DMS79 treated with DMSO at 0.1 percent for 48 hours (cell line): ENCODE measurements at places on chromosomes 5 and 9.

GRCh38 chr9:33227008-33227398, 13.0 kb upstream of the SPINK4 start:
- DNase-seq: no peak

DNA sequence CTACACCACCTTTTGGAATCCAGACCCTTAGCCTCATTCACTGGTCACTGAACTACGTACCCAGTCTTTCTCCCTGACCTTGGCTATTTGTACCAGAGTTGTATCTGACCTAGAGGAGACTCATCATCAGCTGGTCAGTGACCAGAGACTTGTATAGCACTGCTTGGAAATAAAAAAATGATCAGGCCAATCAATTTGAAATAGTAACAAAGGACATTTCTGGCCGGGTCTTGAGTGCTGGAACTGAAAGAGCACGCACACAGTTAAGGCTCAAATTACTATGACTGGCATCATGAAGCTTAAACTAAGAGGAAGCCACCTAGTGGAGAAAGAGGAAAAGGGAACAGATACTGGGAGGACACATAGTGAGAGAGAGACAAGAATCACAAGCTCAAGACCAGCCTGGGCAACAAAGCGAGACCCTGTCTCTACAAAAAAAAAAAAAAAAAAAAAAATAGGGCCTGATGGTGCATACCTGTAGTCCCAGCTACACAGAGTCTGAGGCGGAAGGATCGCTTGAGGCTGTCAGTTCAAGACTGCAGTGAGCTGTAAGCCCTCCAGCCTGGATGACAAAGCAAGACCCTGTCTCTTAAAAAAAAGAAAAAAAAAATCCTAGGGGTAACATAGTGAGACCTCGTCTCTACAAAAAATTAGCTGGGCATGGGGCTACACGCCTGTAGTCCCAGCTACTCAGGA, 12.8 kb upstream of the SRP19 start:
- DNase-seq: peak; percentile 34

DNA sequence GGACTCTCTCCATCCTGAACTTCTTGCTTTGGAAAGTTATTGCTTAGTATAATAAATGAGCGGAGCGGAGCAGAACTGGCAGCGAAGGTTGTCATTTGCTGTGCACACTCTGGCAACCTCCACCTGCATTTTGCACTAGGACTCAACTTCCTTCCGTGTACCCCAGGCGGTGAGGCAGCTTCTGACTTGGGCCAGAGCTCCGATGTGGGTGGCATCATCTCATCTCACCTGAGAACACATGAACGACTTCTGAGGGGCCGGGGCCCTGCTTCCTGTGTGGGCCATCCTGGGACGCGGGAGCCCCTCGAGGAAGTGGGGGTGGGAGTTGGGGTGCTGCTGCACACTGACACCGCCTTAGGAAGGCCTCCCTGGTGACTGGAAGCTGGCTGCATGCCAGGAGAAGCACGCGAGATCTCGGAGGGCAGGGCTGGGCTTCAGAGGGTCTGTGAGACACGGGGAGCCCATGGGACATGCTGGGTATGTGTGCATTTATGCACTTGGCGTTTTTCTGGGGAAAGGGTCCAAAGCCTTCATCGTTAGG, 56.5 kb upstream of the COL5A1 start:
- no peak for DNase-seq

- no peak for DNase-seq
Measured at GRCh38 chr5:91928754-91929521, 545.8 kb upstream of the ARRDC3 start.

GRCh38 chr5:94415798-94416197, 202.6 kb downstream of the KIAA0825 start:
- DNase-seq: no peak

- no peak for DNase-seq
Measured at GRCh38 chr5:154801083-154801482, 45.9 kb downstream of the LARP1 start.

DNA sequence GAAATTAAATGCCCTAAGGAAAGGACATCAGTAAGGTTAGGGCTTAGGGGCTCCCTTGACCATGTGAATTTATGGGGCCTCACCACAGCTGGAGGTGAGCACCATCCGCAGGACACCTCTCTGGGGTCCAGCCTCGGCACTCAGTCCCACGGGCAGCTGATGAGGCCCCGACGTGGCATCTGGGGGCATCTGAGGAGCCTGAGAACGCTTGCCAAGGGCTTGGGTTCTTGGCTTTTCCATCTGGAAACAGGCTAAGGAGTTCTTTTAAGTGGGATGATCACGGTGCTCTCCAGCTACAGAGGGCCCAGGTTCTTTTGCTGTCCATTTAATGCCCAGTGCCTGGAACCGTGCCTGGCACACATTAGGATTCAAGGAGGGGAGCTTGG, 3.6 kb downstream of the NKX2-5 start:
- DNase-seq: no peak

GRCh38 chr5:150295172-150295634, 5.6 kb upstream of the CAMK2A start:
- peak; percentile 3 for DNase-seq

DNA sequence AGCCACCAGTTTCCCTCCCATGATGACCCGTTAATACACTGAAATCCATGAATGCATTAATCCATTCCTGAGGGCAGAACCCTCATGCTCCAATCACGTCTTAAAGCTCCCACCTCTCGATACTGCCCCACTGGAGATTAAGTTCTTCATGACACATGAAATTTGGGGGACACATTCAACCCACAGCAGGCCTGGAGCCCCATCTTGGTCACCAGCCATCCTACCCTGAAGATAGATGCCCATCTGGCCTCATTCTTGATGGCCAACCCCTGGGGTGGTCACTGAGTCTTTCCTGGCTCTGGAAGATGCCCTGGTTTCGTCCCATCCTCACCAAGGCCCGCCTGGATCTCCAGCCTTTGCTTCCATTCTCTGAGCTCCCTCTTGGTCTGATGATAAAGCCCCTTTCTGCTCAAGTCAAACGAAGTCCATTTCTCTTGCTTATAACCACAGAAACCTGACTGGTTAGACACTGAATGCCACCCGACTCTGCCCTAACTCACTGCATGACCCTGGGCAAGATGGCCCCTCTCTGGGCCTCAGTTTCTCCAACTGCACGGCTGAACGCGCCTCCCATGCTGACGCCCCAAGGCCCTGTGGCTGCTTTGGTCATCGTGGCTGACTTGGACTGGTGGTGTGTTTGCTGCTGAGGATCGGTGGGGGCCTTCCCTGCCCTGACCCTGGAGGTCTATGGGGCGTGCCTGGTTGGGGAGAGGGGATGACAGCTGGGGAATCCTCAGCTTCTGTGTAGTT, 138.4 kb upstream of the IER5L start:
- no peak for DNase-seq

DNA sequence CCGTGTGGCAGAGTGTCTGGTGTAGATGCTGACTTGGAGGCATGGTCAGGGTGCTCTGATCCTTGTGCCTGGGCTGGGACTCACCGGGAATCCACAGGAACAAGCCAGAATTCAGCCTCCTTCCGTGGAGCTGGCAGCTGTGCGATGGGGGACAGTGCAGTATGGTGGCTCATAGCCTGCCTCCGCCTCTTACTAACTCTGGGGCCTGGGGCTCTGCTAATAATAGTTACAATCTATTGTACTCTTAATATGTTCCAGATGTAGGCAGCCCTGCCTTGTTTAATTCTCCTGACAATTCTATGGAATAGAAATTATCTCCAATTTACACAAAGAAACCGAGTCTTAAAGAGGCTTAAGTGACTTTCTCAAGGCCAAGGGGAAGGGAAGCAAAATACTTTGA, 77.6 kb downstream of the PCDH1 start:
- no peak for DNase-seq

GRCh38 chr5:175873088-175873454, 1.7 kb downstream of the CPLX2 start:
- peak; percentile 5 for DNase-seq

DNA sequence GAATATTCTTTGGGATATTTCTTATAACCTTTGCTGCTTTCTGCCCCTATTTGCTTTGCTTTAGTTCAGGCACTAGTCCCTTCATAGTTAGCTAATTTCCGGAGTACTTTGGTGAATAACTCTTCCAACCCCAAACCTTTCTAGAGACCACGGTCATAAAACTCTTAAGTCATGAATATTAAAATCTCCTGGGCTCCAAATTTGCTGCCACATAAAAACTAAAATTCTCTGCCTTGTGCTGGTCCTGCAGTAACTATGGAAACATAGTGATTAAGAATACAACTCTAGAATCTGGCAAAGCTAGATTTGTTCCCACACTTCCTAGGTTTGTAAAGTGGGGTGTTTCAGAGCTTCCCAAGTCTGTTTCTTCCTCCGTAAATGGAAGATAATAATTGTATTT, 10.0 kb upstream of the ACTBL2 start:
- DNase-seq: no peak

DNA sequence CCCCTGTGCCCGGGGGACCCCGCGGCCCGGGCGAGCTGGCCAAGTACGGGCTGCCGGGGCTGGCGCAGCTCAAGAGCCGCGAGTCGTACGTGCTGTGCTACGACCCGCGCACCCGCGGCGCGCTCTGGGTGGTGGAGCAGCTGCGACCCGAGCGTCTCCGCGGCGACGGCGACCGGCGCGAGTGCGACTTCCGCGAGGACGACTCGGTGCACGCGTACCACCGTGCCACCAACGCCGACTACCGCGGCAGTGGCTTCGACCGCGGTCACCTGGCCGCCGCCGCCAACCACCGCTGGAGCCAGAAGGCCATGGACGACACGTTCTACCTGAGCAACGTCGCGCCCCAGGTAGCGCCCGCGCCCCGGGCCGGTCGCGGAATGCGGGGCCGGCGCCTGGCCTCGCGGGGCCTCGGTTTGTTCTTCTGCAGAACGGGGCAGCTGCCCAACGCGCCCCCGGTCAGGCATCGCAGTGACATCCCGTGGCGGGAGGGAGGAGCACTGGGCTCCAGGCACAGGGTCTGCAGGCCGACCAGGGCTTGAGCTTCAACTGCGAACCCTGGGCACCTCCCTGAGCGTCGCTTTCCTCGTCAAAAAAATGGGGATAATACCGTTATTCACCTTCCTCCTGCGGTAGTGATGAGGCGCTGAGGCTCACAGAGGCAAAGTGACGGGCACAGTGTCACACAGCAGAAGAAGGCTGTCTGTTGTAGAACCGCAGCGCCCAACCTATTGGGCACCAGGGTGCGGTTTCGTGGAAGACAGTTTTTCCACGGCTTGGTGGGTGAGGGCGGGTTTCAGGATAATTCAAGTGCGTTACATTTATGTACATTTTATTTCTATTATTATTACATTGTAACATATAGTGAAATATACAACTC, 777 bp downstream of the ENDOG start:
- peak; percentile 34 for DNase-seq

DNA sequence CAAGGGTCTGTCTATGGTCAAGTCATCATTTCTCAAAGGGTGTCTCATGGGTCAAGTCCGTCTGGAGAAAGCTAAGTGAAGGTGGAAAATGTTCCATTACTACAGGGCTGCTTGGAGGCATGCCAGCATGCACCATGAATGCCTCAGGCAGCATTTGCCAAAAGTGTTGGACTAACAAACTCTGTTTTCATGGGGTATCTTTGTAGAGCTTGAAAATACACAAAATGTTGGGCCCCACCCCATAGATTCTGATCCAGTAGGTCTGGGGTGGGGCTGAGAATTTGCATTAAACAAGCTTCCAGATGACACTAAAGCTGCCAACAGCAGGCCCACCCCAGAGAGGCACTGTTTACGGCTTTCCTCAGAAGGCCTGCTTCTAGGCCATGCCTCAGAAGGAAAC, 75.0 kb upstream of the FRRS1L start:
- DNase-seq: no peak

GRCh38 chr5:106545325-106545724, 1125.4 kb downstream of the EFNA5 start:
- DNase-seq: no peak

GRCh38 chr5:154332451-154332850, 113.3 kb upstream of the SAP30L start:
- peak; percentile 1 for DNase-seq

GRCh38 chr5:137084016-137084415, 415.1 kb downstream of the SPOCK1 start:
- DNase-seq: no peak

GRCh38 chr9:121222524-121223171, 21.0 kb upstream of the RAB14 start:
- DNase-seq: peak; percentile 4

- DNase-seq: no peak
Measured at GRCh38 chr9:124102363-124102762, 90.8 kb downstream of the LHX2 start.

DNA sequence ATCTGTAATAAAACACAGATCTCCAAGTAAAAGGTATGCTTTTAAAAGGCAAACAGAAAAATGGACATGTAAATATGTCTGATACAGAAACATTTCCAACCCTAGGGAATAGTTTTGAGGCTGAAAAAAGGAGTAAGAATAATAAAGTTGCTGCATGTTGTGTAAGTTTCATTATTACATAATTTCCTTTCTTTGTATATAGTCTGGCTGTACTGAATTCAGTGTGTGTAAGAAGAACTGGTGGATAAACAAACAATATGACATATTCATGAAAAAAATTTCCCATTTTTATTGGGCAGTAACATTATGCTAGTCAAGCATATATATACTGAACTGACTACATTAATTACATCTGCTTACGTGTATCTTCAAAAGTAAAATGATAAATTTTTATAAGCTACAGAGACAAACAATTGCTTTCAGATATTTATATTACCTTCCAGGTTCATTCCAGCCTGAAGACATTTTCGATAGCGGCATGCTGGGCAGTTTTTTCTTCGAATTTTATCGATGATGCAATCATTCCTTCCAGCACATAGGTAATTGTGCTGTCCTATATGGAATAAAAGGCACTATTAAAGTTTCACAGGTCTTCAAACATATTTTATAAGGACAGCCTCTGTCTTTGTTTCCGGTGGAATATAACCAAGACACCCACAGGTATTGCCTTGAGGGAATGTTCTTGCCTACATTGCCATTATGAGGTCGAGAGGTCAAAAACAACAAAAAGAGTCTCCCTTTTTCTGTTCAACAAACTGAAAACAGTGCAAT, 93.6 kb downstream of the NR3C1 start:
- DNase-seq: no peak

GRCh38 chr5:73792687-73793320, 166.8 kb downstream of the ARHGEF28 start:
- DNase-seq: peak; percentile 9

- DNase-seq: no peak
Measured at GRCh38 chr9:134555094-134555650, 86.4 kb upstream of the COL5A1 start.

- DNase-seq: no peak
Measured at GRCh38 chr9:132147331-132147730, 14.5 kb upstream of the NTNG2 start.

- no peak for DNase-seq
Measured at GRCh38 chr5:172724242-172725183, 46.5 kb downstream of the DUSP1 start.

DNA sequence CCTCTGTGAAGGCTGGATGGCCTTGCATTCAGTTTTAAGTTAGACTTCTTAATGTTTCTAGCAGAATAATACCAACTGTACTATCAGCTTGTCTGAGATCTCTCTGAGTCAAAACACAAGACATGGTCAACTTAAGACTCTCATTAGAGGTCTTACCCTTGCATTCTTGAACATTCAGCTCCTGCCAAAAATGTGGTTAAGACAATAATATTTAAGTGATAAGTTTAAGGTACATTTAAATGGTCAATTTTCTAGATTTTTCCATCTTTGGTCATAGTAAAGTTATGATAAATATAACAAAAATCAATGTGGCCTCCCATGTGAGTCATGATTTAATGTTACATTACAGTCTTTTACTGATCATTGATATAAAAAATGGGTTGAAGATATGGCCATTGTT, 75.0 kb downstream of the NR2F1 start:
- no peak for DNase-seq

- DNase-seq: no peak
Measured at GRCh38 chr5:95628933-95629332, 9.0 kb downstream of the GPR150 start.

GRCh38 chr5:111676466-111676865, 80.5 kb downstream of the NREP start:
- no peak for DNase-seq

- DNase-seq: no peak
Measured at GRCh38 chr5:40464511-40464910, 215.2 kb upstream of the PTGER4 start.
